ENCODE measurements at places on chromosomes 1 and 21.

GRCh38 chr1:156910309-156910782 lies 10.1 kb upstream of the LRRC71 start:
- peak; percentile 28 for DNase-seq

GRCh38 chr1:39088658-39089057 lies 62.5 kb downstream of the NDUFS5 start:
- DNase-seq: no peak

DNA sequence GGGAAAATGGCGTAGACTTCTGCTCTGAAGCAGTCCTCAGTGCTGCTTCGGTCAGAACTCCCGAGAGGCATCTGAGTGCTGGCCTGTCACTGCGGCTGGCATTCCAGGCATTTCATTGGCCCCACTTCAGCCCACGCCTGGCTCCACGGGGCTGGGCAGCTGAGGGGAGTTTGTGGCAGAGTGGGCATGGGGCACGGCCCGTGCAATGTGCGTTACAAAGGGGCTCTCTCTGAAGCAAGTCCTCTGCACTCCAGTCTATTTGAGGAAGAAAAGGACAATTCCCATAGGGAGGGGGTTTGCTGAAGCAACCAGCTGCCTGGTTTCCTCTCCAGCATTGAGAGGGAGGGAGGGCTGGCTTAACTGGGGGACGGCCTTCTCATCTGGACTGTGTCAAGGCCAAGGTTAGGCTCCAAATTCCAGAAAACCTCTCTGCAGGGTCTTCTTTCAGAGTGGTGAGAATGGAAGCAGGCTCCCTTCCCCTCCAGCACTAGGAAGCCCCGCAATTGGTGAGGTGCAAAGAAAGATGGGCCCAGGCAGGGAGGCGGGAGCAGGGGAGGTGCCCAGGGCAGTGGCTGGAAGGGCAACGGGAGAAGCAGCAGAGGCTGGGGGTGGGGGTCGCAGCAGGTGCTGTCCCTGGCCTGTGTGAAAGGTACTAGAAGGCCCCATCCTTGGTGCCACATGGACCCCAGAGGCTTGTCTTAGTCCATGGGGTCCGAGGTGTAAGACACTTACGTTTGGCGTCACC lies 21.1 kb upstream of the GPR157 start:
- DNase-seq: no peak

- DNase-seq: no peak
These were observed 73.8 kb downstream of the TUT4 start for GRCh38 chr1:52479076-52479475.

GRCh38 chr1:223231581-223231980 lies 88.5 kb upstream of the TLR5 start:
- no peak for DNase-seq

Measured in choroid plexus epithelial cell (primary cell).